ENCODE measurements at places on chromosomes 2 and 18. TPM values are rescaled to one million over a fixed set of nuclear protein-coding genes. Genes with fewer than 3 reads are reported as not detected.
A peak's percentile ranks its signal among the peaks of the same experiment; 100 is the strongest.

The RNF103 gene
- 27.6 TPM for total RNA-seq

The ITGA6 gene
- total RNA-seq: 109 TPM

DNA sequence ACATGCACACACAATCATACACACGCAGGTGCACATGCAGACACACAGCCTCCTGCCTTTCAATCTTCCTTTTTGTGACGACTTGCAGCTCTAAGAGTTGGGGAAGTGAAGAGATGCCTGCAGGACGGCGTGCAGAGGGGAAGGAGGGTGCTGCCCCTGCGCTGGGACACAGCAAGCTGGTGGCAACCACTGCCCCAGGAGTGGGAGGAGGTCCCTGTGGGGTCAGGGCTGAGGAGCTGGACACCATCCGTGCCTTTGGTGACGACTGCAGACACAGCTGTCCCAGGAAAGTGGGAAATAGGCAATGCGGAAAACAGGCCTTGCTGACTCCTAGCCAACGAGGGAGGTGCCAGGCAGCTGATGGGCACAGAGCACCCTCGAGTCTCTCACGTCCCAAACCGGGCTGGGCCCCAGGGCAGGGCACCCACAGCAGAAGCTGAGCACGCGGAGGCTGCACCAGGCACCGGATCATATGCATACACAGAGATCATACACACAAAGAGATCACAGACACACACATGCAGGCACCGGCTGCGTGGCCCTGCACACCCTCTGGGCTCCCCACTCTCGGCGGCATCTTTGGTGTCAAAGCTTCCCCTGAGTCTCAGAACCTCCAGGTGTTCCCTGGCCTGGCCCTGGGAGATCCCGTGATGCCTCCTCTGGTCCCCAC lies 146.1 kb downstream of the PXDN start:
- peak; percentile 27 for DNase-seq

- no peak for DNase-seq
Observed at GRCh38 chr2:79447463-79447862, 65.4 kb upstream of the CTNNA2 start.

DNA sequence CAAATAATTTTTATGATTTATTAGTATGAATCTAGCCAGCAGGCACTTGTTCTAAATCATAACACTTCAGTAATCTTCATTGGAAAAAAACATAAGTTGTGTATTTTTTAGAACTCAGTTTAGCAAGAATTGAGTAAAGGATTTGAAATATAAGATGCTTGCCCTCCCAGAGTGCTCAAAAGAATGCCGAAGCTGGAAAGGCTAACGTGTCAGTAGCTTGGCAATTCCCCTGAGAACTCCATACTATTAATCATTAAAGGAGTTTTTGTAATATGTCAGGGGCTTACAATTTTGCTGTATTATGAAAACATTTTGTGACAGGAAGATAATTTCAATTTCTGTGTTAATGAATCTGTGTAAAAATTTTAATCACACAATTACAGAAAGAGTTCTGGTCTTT lies 122.7 kb downstream of the GULP1 start:
- DNase-seq: no peak

DNA sequence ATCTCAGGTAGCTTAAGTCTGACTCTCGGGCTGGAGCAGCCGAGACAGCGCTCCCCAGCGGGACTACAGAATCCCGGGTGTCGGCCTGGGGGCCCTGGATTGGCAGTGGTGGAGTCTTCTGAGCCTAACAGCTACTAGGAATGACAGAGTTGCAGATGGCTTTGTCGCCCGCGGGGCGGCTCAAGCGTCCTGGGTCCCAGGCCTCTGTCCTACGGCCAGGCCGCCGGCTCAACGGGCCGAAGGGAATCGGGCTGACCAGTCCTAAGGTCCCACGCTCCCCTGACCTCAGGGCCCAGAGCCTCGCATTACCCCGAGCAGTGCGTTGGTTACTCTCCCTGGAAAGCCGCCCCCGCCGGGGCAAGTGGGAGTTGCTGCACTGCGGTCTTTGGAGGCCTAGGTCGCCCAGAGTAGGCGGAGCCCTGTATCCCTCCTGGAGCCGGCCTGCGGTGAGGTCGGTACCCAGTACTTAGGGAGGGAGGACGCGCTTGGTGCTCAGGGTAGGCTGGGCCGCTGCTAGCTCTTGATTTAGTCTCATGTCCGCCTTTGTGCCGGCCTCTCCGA lies 8.8 kb downstream of the SIX2 start:
- DNase-seq: no peak

DNA sequence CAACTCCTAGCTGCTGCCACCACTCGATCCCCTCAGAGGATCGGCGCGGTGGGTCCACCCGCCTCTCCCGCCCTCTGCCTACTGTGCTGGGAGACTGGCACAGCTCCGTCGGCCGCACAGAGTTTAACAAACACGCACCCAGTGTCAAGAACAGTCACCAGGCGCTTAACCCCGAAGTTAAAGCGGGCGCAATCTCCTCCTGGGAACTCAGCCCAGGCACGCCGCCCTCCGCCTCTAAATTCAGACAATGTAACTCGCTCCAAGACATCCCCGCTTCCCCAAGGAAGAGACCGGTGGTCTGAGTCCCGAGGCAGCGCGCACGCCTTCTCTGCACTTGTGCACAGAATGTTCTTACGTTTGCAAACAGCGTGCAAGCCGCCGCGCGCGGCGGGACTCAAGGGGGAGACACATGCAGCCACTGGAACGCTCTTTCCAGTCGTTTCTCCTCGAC lies 533 bp downstream of the CXCR4 start:
- DNase-seq: no peak

DNA sequence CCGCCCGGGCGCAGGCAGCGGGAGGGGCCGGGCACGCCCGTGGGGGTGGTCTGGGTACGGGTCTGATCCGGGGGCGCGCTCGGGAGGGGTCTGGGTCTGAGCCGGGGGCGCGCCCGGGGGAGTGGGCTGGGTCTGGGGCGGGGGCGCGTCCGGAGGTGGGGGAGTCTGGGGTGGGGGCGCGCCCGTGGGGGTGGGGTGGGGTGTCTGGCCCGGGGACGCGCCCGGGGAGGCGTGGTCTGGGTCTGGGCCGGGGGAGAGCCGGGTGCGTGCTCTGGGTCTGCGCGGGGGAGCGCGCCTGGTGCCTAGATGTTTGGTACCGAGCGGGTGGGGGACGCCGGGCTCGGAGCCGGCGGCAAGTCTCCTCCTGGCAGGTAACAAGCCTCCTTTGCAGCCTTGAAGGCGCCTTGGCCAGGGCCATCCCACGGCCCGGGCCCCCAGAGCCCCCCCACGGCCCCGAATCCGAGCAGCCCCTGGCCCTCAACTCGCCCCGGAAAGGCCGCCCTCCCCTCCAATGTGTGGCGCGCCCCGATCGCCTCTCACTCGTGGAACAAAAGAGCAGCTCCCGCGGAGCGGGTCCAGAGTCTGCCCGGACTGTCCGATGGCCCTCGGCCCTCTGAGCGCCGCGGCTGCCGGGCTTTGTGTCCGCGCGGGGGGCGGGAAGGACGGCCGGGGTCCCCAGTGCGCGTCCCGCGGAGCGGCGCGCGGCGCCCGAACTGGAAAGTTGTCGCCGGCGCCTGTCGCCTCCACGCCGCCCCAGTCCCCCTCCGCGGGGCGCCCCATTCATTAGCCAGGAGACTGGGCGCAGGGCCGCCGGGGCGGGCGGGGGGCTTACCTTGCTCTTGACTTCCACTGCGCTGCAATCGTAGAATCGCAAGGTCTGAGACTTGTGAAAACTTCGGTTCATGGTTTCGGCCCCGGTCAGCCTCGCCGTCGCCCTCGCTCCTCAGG lies 595 bp downstream of the PARD6G start:
- DNase-seq: peak; percentile 61
